ENCODE measurements at places on chromosomes 2 and 18. TPM values are rescaled to one million over a fixed set of nuclear protein-coding genes. Genes with fewer than 3 reads are reported as not detected.

- H3K36me3 ChIP-seq: no peaks in the 10 kb centered on the region
- DNase-seq: peak; percentile 21
- no peak overlapping the region for H3K4me3 ChIP-seq
Measured at GRCh38 chr2:231935207-231935524, 9.0 kb upstream of the NPPC start.

DNA sequence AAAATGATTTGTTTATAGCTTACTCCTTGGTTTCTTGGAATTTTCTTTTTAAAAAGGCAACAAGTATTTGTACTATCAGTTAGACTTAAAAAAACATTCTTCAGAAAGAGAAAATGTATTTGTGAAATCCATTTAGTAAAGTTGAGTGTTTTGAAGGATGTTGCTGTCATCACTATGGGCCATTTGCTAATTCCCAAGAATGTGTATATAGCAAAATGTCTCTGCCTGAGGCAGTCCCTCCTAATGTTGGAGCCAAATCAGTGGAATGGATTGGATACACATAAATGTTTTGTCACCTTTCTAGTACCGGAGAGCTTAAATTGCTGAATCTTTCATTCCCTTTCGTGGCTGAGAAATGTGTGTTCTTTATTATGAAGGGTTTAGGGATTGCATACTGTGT is 890.2 kb upstream of the ZEB2 start:
- no peaks in the 10 kb centered on the region for H3K27me3 ChIP-seq
- no peak overlapping the region for H3K4me3 ChIP-seq
- H3K4me1 ChIP-seq: no peaks in the 10 kb centered on the region
- no peaks in the 10 kb centered on the region for H3K36me3 ChIP-seq
- H3K27ac ChIP-seq: no peak overlapping the region

- H3K27me3 ChIP-seq: no peaks in the 10 kb centered on the region
- H3K4me3 ChIP-seq: no peak overlapping the region
- DNase-seq: no peak
- no peaks in the 10 kb centered on the region for H3K4me1 ChIP-seq
- no peaks in the 10 kb centered on the region for H3K36me3 ChIP-seq
Measured at GRCh38 chr2:116545286-116546068, 1269.0 kb upstream of the DDX18 start.

Gene CCDC102B
- total RNA-seq: 11.2 TPM

Gene XPO1
- total RNA-seq: 180 TPM

- no peak for DNase-seq
- H3K27me3 ChIP-seq: no peaks in the 10 kb centered on the region
- no peaks in the 10 kb centered on the region for H3K4me1 ChIP-seq
- H3K4me3 ChIP-seq: no peak overlapping the region
- H3K27ac ChIP-seq: no peak overlapping the region
Measured at GRCh38 chr2:149703281-149703680, 115.7 kb upstream of the MMADHC start.

GRCh38 chr18:2424420-2424819 is 146.9 kb downstream of the METTL4 start:
- H3K4me1 ChIP-seq: no peaks in the 10 kb centered on the region
- DNase-seq: no peak
- H3K4me3 ChIP-seq: no peak overlapping the region
- no peak overlapping the region for H3K27ac ChIP-seq
- no peaks in the 10 kb centered on the region for H3K36me3 ChIP-seq

DNA sequence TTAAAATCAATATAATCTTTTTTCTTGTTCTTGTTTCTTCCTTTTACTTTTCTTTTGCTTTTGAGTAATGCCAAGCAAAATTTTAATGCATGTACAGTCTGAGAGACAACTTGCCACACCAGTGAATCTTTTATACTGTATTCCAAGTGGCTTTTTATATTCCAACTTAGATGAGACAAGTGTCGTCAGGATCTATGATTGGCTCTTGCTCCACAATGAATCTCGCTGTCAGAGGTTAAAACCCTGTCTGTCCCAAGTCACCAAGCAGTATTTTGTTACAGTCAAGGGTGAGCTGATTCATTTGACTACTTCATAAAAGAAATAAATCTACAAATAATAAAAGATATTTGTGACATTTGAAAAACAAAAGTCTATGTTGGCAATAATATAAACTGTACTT is at the start of gene MSTN:
TSS of gene MSTN (minus strand) at position 129 of the 400 bp plus-strand sequence. CDS start 133 bp downstream, outside the sequence.
- no peaks in the 10 kb centered on the region for H3K4me1 ChIP-seq
- DNase-seq: no peak
- no peaks in the 10 kb centered on the region for H3K27me3 ChIP-seq
- H3K27ac ChIP-seq: no peak within 1 kb of the TSS
- no peaks in the 10 kb centered on the region for H3K36me3 ChIP-seq

DNA sequence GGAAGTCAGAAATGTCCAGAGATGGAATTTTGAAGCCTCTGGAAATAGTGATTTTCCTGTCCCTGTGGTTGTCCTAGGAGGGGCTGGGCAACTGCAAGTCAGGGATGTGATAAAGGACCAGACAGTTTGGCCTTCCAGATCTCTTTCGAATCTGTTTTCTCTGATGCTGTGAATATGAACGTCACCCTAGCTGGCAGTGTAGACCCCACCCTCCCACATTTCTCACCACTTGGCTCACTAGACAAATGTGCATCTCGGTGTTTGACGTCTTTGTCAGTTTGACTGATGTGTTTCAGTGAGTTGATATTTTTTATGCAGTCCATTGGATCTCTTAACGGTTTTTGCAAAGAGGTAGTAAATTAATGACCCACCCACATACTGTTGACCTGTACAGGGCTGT is 301.2 kb downstream of the TNS1 start:
- H3K36me3 ChIP-seq: no peaks in the 10 kb centered on the region
- no peak overlapping the region for H3K4me3 ChIP-seq
- DNase-seq: no peak
- H3K27ac ChIP-seq: peak overlapping the region; percentile 4

- no peak overlapping the region for H3K4me3 ChIP-seq
- H3K27me3 ChIP-seq: no peaks in the 10 kb centered on the region
- no peak for DNase-seq
Measured at GRCh38 chr2:149666809-149667320, 79.3 kb upstream of the MMADHC start.

Gene SLC9A4
- 114 TPM for total RNA-seq

DNA sequence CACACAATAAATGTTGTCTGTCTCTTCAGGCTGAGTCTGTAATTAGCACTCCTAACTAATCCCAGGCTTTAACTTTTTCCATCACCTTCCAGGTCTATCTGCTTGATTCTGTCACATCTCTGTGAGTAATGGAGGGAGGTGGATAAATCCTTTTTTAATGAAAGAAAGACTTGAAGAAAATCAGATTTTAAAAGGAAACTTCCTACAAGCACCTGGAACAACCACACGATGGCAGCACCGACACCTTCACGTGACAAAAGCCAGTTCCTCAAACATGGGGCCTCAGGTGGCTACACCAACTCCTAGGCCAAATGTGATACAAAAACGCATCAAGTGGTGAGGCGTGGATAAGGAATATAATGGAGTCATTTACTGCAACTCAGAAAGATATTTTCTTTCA is 41.8 kb downstream of the TGFBRAP1 start:
- H3K4me3 ChIP-seq: no peak overlapping the region
- H3K36me3 ChIP-seq: peaks cover 28% of the 10 kb centered on the region
- peak; percentile 61 for DNase-seq
- peaks cover 10% of the 10 kb centered on the region for H3K4me1 ChIP-seq
- no peaks in the 10 kb centered on the region for H3K27me3 ChIP-seq

- no peak overlapping the region for H3K27ac ChIP-seq
- H3K27me3 ChIP-seq: no peaks in the 10 kb centered on the region
- no peak overlapping the region for H3K4me3 ChIP-seq
- DNase-seq: no peak
Measured at GRCh38 chr2:11104794-11105660, 50.2 kb upstream of the SLC66A3 start.

Gene ERCC3
- 47.0 TPM for total RNA-seq

GRCh38 chr18:57029761-57030160 is 117.1 kb upstream of the BOD1L2 start:
- no peak for DNase-seq
- H3K27ac ChIP-seq: no peak overlapping the region
- H3K4me3 ChIP-seq: no peak overlapping the region
- peaks cover 51% of the 10 kb centered on the region for H3K36me3 ChIP-seq
- no peaks in the 10 kb centered on the region for H3K27me3 ChIP-seq
- H3K4me1 ChIP-seq: no peaks in the 10 kb centered on the region

Gene TMBIM1
- total RNA-seq: 103 TPM

Gene ARHGAP28
- 33.8 TPM for total RNA-seq

GRCh38 chr2:142642650-142643049 is 234.8 kb upstream of the KYNU start:
- H3K4me3 ChIP-seq: no peak overlapping the region
- H3K27me3 ChIP-seq: no peaks in the 10 kb centered on the region
- H3K36me3 ChIP-seq: no peaks in the 10 kb centered on the region
- no peak for DNase-seq

- H3K4me1 ChIP-seq: no peaks in the 10 kb centered on the region
- no peak overlapping the region for H3K4me3 ChIP-seq
- no peaks in the 10 kb centered on the region for H3K36me3 ChIP-seq
- no peak overlapping the region for H3K27ac ChIP-seq
- DNase-seq: peak; percentile 15
- no peaks in the 10 kb centered on the region for H3K27me3 ChIP-seq
Measured at GRCh38 chr2:226300196-226300886, 499.3 kb downstream of the IRS1 start.

GRCh38 chr2:21484643-21485042 is 360.9 kb downstream of the TDRD15 start:
- H3K36me3 ChIP-seq: no peaks in the 10 kb centered on the region
- no peak for DNase-seq
- no peak overlapping the region for H3K27ac ChIP-seq
- no peaks in the 10 kb centered on the region for H3K4me1 ChIP-seq
- H3K27me3 ChIP-seq: no peaks in the 10 kb centered on the region
- no peak overlapping the region for H3K4me3 ChIP-seq

Gene COL4A3
- total RNA-seq: 0.45 TPM

DNA sequence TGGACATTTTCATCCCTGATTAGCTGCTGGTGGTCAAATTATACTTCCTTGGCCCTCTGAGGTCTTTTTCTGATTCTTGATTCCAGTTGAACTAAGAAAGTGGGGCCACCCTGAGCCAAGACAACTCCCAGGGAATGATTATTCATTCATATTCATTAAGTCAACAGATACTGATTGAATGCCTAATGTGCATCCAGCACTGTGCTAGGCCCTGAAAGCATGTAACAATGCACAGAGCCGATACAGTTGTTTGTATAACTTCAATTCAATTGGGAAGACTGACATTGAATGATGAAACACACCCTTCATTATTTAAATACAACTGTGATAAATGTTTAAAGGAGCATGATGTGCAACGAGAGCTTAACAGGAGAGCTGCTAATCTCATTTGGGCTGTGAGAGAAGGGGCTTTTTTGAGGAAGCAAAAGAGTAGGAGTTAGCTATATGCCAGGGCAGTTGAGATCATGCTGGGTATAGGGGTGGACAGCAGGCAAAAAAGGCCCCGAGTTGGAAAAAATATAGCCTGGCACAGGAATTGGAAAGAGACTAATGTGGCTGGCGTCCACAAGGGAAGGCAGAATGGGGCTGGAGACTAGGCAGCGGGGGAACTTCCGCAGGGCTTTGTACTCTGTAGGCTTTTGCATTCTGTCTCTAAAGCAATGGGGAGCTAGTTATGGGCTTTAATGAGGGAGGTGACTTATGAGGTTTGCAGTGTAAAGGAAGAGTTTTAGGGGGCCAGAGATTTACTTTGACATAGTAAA is 57.2 kb upstream of the ACVR1 start:
- H3K4me3 ChIP-seq: no peak overlapping the region
- H3K36me3 ChIP-seq: no peaks in the 10 kb centered on the region
- DNase-seq: no peak
- H3K27ac ChIP-seq: no peak overlapping the region

DNA sequence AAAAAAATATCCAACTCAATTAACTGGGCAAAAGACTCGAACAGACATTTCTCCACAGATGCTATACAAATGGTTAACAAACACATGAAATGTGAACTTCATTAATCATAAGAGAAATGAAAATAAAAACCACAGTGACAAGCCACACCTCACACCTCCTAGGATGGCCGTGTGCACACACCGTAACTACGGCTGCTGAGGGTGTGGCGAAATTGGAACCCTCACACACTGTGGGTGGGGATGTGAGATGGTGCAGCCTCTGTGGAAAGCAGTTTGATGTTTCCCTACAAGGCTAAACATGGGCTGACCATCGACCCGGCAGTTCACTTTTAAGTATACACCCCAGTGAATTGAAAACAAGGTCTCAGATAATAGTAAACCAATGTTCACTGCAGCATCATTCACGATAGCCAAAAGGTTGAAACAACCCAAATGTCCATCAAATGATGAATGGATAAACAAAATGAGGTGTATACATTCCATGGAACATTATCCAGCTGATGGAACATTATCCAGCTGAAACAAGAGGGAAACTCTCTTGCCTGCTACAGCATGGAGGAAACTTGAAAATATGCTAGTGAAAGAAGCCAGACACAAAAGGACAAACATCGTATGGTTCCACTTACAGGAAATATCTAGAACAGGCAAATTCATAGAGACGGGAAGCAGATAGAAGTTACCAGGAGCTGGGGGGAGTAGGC is 32.2 kb downstream of the ZAP70 start:
- no peak overlapping the region for H3K27ac ChIP-seq
- no peaks in the 10 kb centered on the region for H3K27me3 ChIP-seq
- no peaks in the 10 kb centered on the region for H3K36me3 ChIP-seq
- H3K4me1 ChIP-seq: no peaks in the 10 kb centered on the region
- H3K4me3 ChIP-seq: no peak overlapping the region
- no peak for DNase-seq

Gene IL36G
- not detected for total RNA-seq
